ENCODE measurements at places on chromosomes 4 and X.
A peak's percentile ranks its signal among the peaks of the same experiment; 100 is the strongest.

- DNase-seq, result no peak
These were observed 94.5 kb upstream of the RASGEF1B start for GRCh38 chr4:81566161-81566591.

- no peak for DNase-seq
These were observed 57.6 kb downstream of the PLAC1 start for GRCh38 chrX:134600714-134601113.

GRCh38 chr4:98284640-98285046 lies 23.5 kb downstream of the RAP1GDS1 start:
- DNase-seq, result no peak

GRCh38 chr4:80072228-80072743 lies 743 bp downstream of the ANTXR2 start:
- peak; percentile 85 for DNase-seq

DNA sequence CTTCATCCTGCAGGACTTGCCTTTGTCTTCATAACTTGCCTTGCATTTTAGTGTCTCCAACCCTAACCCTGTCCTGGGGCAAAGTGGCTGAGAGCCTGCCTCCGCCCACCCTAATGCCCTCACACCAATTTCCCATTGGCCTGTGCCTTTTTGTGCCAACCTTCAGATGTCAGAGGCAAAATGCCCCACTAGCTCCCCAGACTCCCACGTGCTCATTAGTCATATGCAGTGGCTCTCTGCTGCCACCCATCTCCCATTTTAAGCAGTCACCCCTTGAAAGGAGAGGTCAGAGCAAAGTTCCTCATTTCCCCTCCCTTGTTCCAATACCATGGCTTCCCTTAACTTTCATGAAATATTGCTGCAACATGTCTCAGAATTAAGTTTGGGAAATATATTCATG lies 74.8 kb upstream of the PASD1 start:
- no peak for DNase-seq

DNA sequence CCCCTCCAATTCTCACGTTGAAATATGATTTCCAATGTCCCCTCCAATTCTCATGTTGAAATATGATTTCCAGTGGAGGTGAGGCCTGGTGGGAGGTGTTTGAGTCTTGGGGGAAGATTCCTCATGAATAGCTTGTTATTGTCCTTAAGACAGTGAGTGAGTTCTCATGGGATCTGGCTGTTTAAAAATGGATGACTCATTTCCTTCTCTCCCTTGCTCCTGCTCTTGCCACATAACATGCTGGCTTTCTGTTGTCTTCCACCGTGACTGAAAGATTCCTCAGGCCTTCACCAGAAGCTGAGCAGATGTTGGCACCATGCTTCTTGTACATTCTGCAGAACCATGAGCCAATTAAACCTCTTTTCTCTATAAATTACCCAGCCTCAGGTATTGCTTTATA lies 346.8 kb upstream of the TECRL start:
- no peak for DNase-seq

- no peak for DNase-seq
These were observed 27.8 kb upstream of the FTHL17 start for GRCh38 chrX:31099536-31100090.

DNA sequence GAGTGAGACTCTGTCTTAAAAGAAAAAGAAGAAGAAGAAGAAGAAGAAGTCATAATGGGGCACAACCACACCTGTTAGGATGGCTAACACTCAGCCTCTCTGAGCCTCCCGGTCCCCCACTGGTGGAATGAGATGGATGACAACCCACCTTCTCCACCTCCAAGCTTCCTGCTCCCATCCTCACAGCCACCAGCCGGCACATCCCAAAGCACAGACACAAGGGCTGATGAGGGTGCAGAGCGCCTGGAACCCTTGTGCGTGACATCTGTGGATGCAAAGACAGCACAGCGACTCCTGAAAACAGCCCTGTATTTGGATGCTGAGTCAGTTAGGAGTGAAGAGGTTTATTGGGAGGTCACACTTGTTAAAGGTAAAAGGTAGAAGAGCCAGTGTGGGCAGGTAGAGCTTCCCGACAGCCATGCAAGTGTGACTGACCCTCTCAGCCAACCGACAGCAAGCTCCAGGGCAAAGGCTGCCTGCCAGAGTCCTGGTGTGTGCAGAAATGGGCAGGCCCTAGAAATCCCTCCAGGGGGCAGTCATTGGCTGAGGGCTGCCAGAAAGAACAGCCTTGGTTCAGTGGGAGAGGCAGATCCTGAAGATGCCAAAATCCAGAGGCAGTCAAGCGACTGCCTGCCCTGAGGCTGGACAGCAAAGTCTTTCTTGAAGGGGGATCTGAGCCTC lies 26.6 kb upstream of the MAN2B2 start:
- DNase-seq, result no peak

- no peak for DNase-seq
These were observed 125.7 kb upstream of the NDST3 start for GRCh38 chr4:117908306-117909207.

GRCh38 chrX:95350774-95351488 lies 1333.7 kb upstream of the DIAPH2 start:
- no peak for DNase-seq

Measured in posterior vena cava (tissue), 2 donors.